Activated T-helper 9 cell treated with anti-CD3 and anti-CD28 coated beads, Interleukin-2, amount 50 U/mL, for 16 hours (primary cell): ENCODE measurements at places on chromosomes 1 and 21.
A peak's percentile ranks its signal among the peaks of the same experiment; 100 is the strongest.

DNA sequence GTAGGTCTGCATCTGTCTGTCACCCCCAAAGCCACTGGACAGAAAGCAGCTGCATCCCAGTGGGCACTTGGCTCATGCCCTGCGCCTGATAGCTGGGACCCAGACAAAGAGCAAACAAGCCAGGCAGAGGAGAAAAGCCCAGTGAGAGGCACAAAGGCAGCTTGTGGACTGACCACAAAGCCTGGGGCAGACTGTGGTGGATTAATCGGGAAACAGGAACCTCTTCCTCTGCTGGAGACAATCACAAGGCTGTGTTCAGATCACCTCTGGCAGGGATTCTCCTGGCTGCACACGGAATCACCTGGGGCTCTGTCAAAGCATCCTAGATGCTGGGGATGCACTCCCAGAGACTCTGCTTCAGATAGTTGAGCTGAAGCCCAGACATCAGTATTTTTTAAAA is 15.2 kb upstream of the GJB5 start:
- no peak for DNase-seq

GRCh38 chr1:99754697-99755096 is 11.7 kb downstream of the FRRS1 start:
- no peak for DNase-seq

GRCh38 chr1:30790850-30791778 is 33.5 kb upstream of the LAPTM5 start:
- DNase-seq = no peak

DNA sequence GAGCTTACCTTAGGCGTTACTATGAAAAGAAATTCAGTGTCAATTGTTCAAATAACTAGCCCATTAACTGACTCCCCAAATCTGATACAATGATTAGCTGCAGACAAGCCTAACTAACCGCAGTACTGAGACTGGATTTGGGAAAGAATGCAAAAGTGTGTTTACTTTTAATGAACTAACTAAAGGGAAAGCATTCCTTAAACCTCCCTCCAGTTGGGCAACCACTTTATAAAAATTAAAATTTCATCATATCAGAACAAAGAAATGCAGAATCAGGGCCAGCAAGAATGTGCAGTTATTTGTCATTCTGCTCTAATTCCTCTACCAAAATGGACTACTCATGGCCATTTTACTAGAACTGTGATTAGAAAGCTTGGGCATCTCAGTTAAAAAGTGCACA is 11.7 kb upstream of the NR5A2 start:
- DNase-seq = no peak

DNA sequence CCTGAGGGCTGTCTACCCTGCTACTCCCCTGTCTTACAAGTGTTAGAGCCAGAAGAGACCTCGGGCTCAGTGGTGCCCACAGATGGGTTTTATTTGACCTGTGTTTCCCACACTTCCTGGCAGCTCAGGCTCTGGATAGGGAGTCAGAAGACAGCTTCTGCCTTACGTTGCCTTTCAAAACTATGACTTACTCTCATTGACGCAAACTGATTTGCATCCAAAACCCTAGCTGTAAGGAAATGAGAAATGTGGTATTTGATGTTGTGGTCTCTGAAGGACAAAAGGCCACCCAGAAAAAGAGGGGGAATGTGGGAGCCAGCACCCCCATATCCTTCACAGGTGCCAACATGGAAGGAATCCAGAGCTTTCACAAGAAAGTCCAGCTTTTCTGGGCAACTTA is 180.2 kb downstream of the ATG4C start:
- DNase-seq = no peak

GRCh38 chr1:183444243-183444642 is 26.1 kb upstream of the NMNAT2 start:
- no peak for DNase-seq

GRCh38 chr1:25872713-25873112 is 2.8 kb downstream of the PAQR7 start:
- no peak for DNase-seq

GRCh38 chr1:43774359-43774758 is 67.0 kb downstream of the ST3GAL3 start:
- no peak for DNase-seq

- peak; percentile 11 for DNase-seq
Observed at GRCh38 chr1:207004931-207005830, 27.4 kb downstream of the C1orf116 start.

- DNase-seq = no peak
Observed at GRCh38 chr1:66489972-66490601, 43.9 kb upstream of the SGIP1 start.

DNA sequence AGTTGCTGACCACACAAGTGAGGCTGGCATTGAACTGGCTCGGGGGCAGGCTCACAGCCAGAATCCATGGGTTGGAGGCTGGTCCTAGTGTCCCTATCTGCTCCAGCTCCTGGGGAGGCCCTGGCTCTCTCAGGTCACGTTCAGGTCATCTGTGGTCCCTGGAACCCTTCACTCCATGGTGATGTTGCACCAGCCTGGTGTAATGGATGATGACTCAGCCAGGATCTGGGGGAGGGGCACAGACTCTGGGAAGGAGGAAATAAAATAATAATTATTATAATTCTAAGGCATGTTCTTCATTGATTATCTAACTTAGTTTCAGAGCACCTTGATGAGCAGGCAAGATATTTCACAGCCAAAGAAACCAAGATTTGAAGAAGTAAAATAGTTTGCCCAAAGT is 26.6 kb upstream of the FCRL4 start:
- no peak for DNase-seq

GRCh38 chr1:194477908-194478307 is 1291.5 kb upstream of the B3GALT2 start:
- no peak for DNase-seq

DNA sequence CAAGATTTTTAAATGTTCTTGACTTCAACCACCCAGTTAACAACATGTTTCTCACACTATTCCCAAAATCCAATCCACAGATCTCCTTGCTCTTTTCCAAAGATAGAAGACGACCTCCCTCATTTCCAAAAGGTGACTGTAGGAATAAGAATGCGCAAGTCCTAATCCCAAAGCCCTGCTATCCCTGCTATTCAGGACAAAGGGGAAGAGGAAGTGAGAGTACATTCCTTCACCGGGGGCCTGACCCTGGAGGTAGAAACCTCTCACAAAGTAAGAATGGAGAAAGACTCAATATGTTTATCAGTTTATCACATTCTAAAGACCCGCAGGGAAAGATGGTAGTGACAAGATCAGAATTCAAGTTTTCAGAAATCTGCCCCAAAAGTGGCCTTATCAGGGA is 55.7 kb downstream of the PLEKHA6 start:
- DNase-seq = no peak

DNA sequence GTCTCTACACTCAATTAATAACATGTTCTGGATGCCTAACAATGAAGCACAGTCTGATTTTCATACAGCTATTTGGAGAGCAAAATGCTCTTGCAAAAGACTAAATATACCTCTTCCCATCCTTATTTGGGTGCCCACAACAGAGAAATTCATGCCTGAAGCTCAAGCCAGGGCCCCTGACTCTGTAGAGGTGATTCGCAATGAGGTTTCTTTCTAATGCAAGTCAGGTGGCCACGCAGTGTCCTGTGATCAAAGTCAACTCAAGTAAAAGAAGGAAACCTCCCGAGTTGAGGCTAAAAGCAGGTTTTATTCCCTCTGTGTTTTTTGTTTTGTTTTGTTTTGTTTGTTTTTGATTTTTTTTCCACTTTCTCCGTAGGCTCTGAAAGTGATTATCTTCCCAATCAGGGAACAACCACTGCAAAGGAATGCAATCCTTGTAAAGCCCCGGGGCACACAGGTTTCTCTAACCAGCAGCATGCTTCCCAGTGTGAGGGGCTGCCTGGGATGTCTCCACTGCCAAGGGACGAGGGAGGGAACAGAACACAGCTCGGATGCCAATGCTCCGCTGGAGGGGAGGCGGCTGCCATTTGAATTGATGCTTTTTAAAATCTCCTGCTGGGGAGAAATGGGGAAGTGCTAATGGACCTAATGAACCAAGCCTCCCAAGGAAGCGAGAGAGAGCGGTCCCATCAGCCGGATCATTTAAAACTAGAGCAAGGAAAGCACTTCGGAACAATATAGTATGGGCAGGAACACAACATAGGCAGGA is 73.8 kb upstream of the SSX2IP start:
- no peak for DNase-seq

DNA sequence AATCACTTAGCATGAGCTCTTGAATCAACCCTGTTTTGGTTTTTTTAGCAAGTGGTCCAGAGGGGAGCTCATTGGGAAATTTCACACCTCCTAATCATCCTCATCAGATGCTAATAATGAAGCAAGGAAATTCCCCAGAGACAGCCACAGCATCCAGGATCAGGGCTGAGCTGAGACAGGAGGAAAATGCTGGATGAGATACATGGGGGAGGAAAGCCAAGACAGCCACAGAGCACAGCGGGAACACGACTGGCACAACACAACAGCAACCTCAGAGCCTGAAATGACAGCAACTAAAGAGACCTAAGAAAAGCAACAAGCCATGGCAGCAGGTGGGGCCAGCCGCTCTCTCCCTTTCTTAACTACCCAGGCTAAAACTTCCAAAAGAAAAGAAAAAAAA is 70.4 kb downstream of the UBR4 start:
- no peak for DNase-seq

DNA sequence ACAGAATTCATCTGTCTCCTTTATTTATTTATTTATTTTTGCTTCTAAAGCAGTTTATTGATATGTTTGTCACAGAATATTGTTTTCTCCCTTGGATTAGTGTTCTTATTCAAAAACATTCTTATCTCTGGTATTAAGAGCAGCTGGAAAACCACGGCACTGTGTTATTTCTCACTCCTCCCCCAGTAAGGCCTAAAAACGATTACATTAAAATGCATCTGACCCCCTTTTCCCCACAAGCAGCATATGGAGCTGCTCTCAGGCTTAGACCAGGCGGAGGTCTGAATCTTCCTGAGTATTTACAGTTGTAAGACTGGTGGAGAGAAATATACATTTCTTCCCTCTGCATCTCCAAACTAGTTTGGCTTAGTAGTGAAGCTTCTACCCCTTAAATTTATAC is 86.8 kb downstream of the HLX start:
- no peak for DNase-seq

DNA sequence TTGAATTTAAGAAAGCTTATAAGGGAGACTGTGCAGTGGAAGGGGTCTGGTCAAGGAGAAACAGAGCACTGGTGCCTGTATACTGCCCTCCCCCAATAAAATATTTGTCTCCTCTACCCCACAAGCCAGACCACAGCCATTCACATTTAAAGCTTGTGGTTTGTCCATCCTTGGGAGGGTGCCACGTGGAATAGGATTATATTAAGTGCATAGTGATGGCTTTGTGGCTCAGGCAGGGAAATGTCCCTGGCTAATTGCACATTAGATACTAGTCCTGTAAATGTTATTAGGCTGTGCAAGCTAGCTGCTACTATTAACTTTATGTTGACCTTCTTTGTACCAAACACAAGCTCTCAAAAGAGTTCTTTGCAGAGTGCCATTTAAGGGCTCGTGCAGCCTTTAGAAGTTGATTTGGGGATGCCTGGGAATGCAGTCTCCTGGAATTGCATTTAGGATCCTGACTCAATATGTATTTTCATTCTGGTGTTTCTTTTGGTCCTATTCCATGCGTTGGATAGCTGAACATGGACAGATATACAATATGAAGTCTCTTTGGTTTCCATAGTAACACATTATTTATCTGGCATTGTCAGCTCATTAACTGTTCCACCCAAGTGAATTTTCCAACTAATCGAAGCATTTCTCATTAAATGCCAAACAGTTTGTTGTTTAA is 210.6 kb downstream of the ROR1 start:
- DNase-seq = no peak

GRCh38 chr1:167623951-167624350 is 6.1 kb upstream of the RCSD1 start:
- no peak for DNase-seq

DNA sequence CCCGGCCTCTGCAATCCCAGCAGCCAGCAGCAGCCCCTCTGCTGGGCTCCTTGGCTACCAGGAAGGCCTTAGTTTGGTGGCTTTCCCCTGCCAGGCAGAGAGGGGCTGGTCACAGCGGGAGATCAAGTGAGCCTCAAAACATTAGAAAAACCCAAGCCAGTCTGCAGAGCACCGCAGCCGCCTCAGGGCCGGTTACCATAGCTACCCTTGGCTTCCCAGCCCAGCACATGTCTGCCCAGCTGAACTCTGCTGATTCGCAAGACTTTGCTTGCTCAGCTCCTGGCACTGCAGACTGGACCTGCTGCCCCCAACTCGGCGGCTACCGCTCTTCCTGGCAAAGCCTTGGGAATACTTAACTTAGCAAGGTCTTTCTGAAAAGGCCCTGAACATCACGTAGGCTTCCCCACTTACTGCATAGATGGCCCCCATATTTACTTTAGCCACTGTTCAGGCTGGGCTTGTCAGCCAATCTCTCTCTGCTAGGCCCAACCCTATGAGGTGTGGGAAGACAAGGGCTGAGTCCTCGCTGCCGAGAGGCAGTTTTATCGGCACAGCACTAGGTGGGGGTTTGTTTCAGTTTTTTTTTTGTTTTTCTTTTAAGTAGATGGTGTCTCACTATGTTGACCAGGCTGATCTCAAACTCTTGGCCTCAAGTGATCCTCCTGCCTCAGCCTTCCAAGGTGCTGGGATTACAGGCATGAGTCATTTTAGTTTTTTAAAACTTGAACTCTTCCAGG is 28.6 kb upstream of the PLEKHG5 start:
- DNase-seq = no peak

DNA sequence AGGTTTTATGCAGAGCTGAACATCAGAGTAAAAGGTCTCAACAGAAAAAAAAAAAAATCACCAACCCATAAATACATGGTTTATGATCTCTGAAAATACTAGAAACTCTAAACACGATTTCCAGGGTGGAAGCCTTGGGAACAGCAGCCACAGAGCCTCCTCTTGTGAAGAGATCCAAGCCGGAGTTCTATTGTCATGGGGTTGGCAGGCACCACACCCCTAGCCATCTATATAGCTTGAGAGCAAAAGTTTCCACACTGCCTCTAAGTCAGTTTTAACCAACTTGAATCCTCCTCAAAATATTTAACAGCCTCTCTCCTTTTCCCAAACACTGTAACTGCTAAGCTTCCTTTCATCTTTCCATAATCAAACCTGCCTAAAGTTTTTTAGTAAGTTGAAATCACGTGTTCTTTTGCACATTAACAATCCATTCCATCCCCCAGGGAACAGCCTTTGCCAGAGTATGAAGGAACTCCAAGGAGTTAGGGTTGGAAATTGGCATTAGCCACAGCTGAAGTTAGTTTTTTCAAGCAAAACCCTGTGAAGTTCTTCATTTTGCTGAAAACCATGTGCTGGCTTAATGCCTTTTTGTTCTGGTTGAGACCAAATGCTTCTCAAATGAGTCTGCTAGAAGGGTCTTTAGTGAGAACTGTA is 13.8 kb upstream of the SEC16B start:
- no peak for DNase-seq

- no peak for DNase-seq
Observed at GRCh38 chr1:219837274-219837993, 90.9 kb downstream of the SLC30A10 start.

DNA sequence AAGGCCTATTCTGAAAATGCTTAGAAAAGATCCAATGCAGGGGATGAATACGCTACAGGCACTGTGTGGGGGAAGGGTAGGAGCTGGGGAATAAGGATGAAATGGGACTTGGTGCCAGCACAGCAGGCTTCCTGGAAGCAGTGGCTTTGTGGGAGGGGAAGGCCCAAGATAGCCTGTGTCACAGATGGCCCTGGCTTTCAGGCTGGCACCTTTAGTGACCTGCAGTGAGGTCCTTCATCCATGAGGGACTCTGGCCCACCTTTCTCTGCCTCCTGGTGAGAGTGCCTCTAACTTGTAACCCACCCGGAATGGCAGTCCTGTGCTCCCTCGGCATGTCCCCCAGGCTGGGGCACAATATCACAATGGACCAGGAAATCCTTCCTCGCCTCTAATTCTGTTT is 919 bp downstream of the CHI3L1 start:
- no peak for DNase-seq
